ENCODE measurements at places on chromosomes 1 and 21. TPM values are rescaled to one million over a fixed set of nuclear protein-coding genes. Genes with fewer than 3 reads are reported as not detected.

DNA sequence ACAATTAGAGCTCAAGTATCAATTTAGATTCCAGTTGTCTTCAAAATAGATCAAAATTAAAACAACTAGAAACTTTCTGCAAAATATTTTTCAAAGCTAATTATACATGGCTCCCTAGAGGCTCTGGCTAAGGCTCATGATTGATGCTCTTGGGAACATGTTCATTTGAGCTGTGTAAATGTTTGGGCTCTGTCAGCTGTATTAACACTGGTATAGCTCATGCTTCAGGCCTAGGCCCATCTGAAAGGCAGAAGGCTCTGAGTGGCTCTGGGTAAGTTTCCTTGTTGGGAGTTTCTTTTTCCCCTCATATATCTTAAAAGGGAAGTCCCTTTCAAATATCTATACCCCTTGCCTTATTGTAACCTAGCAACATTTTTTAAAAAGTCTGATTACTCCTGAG, 81.3 kb downstream of the UROD start:
- no peak for DNase-seq

- peak; percentile 83 for DNase-seq
Observed at GRCh38 chr21:26513212-26513611, 59.9 kb downstream of the CYYR1 start.

DNA sequence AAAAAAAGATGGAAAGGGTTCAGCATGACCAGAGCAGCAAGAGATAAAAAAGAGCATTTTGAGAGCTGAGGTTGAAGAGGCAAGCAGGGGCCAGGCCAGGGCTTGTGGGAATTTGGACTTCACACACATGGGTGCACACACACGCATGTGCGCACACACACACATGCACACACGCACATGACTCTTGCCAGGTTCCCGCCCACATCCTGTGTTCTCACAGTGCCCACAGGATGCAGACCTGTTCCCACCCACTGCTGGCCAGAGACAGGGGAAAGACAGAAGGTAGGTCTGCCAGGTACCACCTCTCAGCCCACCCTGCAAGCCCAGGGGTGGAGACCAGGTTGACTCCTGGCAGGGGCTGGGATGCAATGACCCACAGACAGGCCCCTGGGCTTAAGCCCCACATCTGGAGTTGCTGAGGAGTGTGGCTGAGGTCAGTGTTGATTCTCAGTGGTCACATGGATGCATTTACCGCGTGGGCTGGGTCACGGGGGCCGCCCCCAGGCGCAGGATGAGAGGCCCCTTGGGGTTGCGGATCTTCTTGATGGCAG, 4.4 kb downstream of the COL16A1 start:
- no peak for DNase-seq

- no peak for DNase-seq
Observed at GRCh38 chr21:42671778-42672593, 18.6 kb downstream of the PDE9A start.

GRCh38 chr1:242089911-242090310, 91.0 kb upstream of the MAP1LC3C start:
- no peak for DNase-seq

DNA sequence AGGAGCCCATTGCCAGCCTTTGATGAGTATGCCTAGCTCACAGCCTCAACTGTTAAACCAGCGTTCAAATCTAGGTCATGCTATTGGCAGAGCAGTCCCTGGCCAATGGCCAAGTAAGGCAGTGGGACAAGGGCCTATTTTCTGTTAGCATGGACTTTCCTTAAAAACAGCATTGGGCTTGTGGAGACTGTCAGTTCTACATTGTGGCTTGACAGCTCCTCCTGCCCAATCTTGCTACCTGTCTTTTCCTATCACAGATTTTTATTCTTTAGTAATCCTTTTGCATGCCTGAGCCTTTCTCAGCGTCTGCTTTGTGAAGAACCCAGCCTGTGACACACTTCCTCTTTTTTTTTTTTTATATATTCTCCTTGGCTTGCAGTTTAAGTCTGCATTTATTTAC, 56.4 kb downstream of the DIP2A start:
- peak; percentile 54 for DNase-seq

- DNase-seq = no peak
Observed at GRCh38 chr1:42417166-42417565, 36.6 kb downstream of the RIMKLA start.

Gene LCE3D
- not detected for total RNA-seq

Gene AVPR1B
- not detected for total RNA-seq

Gene ZMYND12
- total RNA-seq = 3.2 TPM
